ENCODE measurements at places on chromosomes 11 and 22.

GRCh38 chr22:20738394-20739089, 35.4 kb upstream of the SERPIND1 start:
- DNase-seq: peak; percentile 60

DNA sequence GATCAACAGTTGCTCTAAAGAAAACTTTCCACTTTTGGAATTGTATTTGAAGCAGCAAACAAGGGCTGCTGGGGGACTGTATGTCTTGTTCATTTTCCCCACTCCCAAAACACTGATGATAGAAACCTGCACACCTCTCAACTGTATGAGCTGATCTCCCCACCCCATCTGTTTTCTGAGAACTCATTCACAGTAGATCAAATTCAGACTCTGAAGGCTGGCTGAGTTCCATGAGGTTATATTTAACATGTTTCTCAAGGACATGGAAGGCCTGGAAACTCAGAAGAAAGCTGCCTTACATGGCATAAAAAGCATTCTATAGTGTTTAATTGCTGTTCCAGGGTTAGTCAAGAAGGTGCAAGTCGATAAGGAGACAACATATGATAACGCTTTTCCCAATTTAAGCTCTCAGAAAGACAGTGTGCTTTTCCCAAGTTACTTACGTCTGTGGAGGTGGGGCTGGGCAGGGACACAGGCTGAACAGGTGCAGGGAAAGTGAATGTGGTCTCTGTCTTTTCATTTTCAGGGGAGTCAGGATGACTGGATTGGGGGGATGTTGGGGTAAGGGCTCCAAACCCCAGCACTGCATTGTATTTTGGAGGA, 23.0 kb downstream of the LARGE2 start:
- DNase-seq: no peak

DNA sequence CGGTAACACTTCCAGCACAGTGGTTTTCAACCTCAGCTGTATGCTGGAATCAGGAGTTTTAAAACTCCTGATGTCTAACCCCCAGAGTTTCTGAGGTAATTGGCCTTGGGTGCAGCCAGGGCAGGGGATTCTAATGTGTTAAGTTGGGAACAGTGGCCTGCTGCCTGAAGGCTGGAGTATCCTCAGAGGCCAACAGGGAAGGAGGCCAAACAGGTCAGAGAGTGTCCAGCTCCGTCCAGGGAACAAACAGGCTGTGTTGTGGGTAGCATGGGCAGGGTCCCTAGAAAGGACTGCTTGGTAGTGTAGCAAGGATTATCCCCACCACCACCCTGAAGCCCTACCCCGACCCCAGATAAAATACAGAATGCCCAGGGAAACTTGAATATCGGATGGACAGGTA, 10.8 kb upstream of the DAGLA start:
- no peak for DNase-seq

- no peak for DNase-seq
Observed at GRCh38 chr11:57815877-57816276, 54.3 kb downstream of the CTNND1 start.

DNA sequence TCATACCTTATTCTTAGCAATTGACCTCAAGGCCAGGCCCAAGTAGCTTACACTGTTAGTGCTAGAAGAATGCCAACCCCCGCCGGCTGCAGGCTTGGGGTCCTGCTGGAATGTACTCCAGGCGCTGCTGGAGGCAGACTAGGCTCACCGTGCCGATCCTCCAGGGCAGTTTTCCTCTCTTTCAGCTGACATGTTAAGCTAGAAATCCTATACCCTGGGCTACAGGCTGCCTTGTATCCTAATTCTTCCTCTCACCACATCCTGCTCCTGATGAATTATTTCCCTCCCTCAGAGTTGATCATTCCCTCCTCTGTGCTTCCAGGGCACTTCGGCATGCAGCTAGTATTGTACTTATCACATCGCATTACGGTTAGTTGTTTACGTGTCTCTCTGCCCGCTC, 3.4 kb downstream of the SPTBN2 start:
- no peak for DNase-seq

DNA sequence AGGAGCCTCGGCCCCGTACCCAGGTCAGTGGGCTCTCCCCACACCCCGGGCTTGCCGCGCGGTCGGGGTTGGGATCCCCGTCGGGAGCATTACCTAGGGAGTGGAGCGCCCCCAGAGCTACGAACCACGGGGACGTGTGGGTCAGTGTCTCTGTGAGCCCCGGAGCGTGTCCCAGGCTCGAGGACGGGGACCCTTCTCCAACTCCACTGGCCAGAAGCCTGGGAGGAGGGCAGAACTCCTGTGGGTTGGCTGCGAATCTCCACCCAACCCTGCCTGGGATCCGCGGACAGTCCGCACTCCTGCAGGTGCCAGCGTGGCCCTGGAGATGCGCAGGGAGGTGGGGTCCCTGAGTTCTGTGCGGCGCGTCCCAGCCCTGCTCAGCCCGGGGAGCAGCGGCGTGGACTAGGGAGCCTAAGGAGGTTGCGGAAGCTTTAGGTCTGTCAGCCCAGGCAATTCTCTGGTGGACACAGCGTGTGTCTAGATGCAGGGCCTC, 346 bp downstream of the PPFIBP2 start:
- DNase-seq: peak; percentile 52

DNA sequence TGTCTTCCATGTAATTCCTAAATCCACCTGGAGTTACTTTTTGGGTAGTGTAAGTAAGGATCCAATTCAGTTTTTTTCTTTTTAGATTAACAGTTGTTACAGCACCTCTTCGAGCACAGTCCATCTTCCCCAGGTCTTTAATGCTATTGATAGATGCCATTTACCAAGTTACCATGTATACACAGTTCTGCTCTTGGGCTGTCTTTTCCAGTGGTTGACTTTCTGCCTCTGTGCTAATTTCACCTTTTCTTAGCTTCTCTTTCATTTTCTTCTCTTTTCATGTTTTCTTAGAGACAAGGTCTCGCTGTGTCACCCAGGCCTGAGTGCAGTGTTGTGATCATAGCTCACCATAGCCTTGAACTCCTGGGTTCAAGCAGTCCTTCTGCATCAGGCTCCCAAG, 12.0 kb downstream of the ATXN10 start:
- DNase-seq: no peak

GRCh38 chr11:47410370-47411264, 2.2 kb downstream of the SLC39A13 start:
- DNase-seq: peak; percentile 17
